ENCODE measurements at places on chromosomes 5 and 9.

DNA sequence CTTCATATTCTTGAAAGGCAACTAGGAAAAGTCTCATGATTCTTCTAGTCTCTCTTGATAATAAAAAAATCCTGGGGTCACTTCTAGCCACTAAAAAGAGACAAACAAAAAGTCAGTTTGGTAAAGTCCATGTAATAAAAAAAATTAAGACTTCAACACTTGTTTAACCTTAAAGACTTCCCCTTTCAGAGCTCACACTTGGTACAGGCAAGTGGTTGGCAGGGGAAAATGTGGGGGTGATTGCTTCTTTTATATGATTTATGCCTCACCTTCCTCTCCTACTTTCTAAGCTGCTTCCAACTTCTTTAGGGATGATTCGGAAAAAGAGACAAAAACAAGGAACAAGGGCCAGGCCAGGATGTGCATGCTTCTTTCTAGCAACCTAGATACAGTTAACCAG, 5.1 kb upstream of the ERCC6L2 start:
- DNase-seq: no peak

GRCh38 chr5:6188344-6188743, 190.0 kb downstream of the MED10 start:
- DNase-seq: no peak

DNA sequence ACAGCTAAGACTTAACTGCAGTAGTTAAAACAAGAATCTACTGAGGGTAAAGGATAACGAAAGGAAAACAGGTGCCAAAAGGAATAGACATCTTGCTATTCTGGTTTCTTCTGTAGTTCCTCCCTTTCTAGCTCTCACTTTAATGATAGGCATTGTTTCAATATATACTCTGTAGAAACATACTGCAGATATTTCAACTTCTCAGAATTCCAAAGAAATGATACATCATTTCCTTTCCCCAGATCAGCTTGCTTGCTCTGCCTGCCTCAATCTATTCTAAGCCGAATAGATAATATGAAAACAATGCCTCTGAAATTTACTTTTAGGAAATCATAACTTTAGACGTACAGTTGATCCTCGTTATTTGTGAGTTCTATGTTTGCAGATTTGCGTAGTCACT, 46.3 kb downstream of the ACO1 start:
- no peak for DNase-seq

DNA sequence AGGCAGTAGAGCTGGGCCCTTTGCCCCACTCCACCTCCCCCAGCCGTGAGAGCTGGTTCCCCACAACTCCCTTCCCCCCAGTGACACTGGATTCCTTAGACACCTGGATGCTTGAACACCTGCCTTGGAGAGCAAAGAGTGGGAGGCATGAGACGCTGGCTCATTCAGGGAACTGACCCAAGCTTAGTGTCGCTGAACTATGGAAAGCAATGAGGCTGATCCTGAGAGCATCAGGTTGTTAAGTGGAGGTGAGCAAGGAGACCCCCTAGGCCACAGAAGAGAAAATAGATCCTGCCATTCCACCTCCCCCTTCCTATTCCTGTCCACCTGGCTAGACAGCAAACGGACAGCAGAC, 2.0 kb downstream of the CCL19 start:
- DNase-seq: no peak

DNA sequence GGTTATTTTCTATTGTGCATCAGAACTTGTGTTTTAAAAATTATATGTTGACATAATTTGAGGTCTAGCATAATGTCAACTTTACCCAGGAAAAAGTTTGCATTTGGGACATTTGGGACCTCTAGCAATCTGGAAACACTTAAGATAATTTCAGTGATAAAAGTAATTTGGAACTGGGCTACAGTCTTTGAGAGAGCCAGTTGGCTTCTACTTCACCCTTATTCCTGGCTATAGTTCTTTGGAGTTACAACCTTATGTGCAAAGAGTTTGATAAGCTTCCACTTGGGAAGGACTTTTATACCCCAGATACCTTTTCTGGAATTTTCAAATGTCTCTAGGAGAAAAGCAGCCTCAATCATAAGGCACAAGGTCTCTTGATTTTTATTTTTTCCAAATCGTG, 139.3 kb downstream of the ARRDC3 start:
- no peak for DNase-seq

All from bone marrow (tissue), 2 donors.